Caki2 (cell line): ENCODE measurements at places on chromosomes 1 and 21.

DNA sequence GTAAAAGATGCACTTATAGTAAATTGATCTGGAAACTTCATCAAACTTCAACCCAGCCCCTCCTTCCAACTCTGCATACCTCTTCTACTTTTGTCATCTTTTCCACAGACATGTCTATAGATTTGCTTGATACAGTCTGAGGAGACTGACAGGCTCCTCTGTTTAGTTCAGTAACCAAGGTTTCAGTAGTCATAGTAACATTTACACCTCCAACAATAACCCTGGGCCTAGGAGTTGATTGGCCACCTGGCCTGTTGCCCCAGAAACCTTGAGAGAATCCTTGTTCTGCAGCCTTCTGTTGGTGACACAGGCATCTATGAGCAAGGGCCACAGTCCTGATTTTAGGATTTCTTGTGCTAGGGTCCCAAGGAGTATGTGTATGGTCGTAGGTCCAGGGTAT lies at the start of gene CFAP141:
TSS of gene CFAP141 (minus strand) at position 138 of the 400 bp plus-strand sequence. CDS start at position 112, 26 bp downstream.
- peak; percentile 43 for DNase-seq

DNA sequence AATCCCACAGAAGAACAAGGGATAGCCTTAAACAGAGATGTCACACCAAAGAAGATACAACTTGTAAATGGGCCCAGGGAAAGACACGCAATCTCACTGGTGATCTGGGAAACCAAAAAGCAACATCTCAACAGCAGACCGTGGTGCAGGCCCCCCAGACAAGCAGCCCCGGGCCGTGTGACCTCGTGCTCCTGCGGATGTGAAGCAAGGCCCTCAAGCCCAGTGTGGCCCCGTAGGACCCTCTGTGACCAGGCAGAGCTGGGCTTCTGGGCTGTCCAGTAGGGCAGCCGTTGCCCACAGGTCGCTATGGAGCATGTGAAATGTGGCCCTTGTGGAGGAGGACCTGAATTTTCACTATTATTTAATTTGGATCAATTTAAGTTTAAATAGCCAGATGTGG lies 34.9 kb upstream of the TMEM52 start:
- DNase-seq: no peak

- DNase-seq: no peak
These were observed 5.4 kb upstream of the NUAK2 start for GRCh38 chr1:205326812-205327466.

DNA sequence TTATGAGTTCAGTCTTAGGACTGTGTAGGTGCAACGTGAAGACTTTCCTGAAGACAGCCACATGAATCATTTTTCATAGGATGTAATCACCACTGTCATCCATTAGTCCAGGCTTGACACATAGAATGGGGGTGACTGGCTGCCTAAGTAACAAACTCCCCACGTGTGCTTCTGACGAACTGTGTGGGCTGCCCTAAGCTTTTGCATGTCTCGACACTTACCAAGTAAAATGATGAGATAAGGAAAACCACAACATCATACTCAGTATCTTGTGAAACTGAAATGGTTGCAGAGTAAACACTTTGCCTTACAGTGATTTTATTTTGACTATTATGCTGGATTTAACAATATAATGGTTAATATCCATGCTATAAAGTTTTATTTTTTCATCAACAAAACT lies 19.5 kb downstream of the ERG start:
- no peak for DNase-seq

- no peak for DNase-seq
These were observed 2.4 kb upstream of the PARS2 start for GRCh38 chr1:54766726-54767125.

GRCh38 chr1:175554586-175554985 lies 188.8 kb downstream of the TNR start:
- no peak for DNase-seq

DNA sequence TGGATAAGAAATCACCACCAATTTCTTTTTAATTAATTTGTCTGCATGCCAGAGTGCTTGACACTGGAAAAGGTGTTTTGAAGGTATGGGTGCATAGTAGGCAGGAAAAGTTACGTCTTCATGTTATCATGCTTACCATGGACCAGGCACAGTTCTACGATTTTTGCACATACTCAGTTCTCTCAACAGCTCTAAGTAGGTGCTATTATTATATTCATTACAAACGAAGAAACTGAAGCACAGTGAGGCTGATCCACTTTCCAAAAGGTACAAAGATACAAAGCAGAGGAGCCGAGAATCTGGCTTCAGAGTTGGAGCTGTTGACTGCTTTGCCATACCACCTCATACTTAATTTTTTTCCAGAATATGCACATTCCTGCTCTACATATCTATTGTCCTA lies 306.4 kb downstream of the PBX1 start:
- DNase-seq: no peak
